ENCODE measurements at places on chromosomes 1 and 21.

DNA sequence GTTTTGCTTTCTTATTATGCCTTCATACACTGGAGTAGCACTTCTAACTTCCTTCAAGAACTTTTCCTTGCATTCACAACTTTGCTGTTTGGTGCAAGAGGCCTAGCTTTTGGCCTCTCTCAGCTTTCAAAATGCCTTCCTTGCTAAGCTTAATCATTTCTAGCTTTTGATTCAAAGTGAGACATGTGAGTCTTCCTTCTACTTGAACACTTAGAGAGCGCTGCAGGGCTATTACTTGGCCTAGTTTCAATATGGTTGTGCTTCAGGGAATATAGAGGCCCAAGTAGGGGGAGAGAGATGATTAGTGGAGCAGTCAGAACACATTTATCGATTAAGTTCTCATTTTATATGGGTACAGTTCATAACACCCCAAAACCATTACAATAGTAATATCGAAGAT is 12.4 kb downstream of the ANGEL2 start:
- no peak for DNase-seq

DNA sequence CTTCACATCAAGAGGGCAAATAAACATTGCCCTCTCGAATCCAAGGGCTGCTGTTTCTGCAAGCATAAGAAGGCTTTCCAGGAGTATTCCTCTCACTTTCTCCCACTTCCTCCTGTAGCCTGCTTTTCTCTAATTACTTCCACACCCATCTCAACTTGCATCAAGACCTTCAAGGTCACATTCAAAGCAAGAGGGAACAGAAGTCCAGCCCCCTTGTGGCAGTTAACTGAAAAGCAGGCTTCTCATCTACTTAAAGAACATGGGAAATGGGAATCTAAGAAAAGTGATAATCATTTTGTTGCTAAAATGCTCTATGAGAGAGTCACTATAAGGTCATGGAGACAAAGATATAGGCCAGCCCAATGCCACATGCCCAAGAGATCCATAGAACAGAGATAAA is 874.4 kb downstream of the KCNT2 start:
- no peak for DNase-seq

GRCh38 chr1:109350182-109350581 is 43.4 kb upstream of the MYBPHL start:
- no peak for DNase-seq

DNA sequence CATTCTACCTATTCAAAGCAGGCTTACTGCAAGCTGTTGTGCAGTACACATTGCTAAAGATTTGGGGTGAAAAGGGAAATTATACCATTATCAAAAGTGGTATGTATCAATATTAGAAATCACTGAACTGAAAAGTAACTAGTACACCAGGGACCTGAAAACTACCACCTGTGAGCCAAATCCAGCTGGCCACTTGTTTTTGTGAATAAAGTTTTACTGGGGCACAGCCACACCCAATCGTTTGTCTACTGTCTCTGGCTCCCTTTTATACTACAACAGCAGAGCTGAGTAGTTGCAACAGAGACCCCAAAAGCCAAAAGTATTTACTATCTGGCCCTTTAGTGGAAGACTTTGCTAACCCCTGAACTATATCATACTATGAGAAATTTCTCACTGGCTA is 13.8 kb upstream of the CR1L start:
- DNase-seq: no peak

DNA sequence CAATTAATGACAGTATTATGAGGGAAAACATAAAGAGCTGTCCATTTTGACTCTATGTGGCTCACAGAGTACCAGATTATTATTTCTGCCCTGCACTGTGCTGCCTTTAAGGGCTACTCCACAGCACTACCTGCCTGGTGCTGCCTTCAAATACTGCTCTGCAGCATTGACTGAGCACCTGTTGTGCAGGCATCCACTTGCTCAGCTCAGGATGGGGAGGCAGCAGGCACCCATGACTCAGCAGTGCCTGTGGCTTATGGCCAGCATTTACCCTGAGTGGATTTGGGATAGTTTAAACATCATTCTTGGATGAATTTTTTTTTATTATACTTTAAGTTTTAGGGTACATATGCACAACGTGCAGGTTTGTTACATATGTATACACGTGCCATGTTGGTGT is 953 bp upstream of the KPRP start:
- no peak for DNase-seq

- no peak for DNase-seq
These were observed 7.2 kb downstream of the GORAB start for GRCh38 chr1:170539154-170539553.

DNA sequence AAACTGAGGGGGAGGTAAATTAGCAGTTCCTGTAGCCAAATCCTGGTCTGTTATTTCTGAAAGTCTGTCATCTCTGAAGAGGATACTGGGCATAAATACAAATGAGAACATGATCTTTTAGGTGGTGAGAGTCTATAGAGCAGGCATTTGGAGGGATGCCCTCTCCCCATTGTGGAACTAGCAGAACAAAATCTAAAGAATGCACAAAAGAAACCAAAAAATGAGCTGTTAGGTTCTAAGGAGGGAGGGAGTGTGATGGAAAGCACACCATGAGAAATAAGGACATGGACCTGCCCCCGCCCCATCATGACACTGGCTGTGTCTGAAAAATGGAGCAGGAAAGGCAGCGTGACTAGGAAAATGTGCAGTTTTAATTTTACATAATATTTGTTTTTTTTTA is 262.0 kb downstream of the KIF26B start:
- no peak for DNase-seq

DNA sequence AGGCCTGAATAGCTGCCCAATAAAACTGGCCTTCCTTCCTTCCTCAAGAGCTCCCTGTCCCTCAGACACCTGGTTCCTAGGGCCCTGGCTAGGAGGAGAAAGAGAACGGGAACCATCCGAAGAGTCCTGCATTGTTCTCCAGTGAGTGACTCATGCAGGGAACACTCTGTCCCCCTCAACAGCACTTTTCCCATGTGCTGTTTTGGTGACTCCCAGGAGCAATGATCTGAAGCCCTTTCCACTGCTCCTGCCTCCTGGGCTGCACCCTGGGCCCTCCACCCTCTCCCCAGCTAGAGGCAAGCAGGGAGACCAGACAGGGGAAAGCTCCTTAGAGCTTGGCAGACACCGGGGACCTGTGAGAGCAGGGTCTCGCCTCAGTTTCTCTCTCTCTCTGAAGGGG is 18.9 kb downstream of the TNNT2 start:
- peak; percentile 23 for DNase-seq

DNA sequence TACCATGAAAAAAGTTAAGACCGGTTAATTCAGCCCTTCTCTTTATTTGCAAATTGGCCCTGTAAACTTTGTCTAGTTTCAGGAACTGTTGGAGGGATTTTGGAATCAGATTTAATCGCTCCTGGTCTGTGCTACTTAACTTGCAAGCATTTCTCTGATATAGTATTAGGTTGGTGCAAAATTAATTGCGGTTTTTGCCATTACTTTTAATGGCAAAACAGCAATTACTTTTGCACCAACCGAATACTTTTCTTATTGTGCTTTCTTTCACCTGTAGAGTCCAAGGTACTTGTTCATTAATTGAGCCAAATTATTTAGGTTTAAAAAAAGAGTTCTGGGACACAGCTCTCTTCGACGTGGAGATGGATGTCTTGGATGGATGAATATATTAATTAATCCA is 92.8 kb upstream of the HNRNPU start:
- DNase-seq: no peak

DNA sequence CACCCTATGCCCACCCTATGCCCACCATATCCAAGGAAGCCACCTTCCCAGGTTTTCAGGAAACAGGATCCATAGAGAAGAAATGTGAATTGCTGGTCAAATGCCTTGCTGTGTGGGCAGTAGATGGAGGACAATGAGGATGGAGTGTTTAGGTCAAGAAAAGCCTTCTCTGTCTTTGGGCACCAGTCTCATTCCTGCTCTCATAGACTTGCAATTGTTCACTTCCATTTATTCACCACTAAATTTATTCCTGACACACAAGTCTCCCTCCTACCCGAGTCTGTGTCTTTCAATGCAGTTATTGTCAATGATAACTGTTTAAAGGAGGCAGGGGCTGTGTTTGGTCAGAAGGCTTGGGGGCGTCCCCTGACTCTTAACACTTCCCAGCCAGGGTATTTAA is 48.0 kb upstream of the ITPKB start:
- DNase-seq: no peak

DNA sequence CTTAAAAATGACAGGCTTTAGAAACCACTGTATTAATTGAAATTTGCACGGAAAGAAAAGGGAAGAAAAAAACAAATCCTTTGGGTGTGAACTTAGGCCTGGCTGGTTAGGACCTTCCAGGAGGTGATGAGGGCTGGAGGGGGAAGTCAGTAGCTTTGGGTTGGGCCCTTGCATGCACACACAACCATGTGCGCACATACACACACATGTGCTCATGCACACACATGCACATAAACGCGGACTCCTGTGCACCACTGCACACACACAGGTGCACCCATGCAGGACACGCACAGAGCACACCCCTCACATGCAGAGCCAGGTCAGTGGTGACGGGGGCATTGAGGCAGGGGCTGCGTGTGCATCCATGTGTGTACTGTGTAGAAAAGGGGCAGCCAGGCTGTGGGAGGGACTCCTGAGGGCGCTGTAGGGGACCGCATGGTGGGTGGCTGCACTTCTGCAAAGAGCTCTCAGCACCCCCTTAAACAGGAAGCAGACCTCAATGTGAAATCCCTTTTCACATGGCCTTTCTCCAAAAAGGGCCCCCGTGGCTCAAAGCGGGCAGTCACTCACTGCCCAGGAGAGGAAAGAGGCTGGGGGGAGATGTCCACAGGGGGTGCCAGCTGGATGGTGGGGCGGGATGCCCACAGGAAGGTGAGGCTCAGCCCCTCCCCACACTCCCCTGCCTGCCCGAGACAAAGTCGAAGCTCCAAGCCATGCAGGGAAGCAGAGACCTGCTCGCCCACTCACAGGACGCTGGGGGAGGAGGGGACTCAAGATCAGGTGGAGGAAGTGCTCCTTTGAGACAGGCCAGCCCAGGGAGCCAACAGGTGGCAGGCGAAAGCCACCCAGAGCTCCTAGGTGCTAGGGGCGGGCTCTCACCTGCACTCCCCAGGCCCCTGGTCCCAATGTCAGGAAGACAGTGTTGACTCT is 95.2 kb downstream of the ITPKB start:
- DNase-seq: no peak

- no peak for DNase-seq
These were observed 70.1 kb upstream of the EDEM3 start for GRCh38 chr1:184824691-184825323.

DNA sequence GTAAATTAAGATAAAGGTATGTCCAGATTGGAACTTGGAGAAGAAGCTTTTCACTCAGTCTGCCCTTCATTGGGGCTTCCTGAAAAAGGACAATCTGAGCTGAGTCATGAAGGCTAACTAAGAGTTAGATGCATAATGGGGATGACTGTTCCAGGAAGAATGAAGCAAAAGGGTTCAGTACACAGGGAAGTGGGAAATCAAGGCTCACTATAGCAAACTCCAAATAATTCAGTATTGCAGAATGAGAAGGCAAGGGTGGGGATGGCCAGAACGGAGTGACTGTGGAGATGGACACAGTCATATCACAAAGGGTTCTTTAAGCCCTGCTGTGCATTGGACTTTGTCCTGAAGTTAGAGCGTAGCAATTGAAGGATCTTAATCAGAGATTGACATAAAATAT is 158.3 kb downstream of the FGGY start:
- peak; percentile 73 for DNase-seq

DNA sequence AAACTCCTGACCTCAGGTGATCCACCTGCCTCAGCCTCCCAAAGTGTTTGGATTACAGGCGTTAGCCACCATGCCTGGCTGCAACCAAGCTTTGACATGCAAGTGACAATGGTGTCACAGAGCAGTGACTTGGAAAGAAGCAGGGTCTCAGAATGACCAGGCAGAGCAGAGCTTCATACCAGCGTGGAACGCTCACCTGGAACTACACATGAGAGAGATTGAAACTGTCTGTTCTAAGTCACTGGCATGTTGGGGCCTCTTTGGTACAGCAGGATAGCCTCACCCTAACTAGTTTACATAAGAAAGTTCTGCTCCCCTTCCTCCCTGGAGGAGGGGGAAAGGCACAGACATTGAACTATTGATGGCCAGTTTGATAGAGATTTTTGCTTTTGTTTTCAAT is 47.5 kb upstream of the ITPKB start:
- no peak for DNase-seq

GRCh38 chr1:243267914-243268653 is 12.2 kb downstream of the SDCCAG8 start:
- peak; percentile 93 for DNase-seq

- DNase-seq: no peak
These were observed 200.0 kb downstream of the TOMM20 start for GRCh38 chr1:234928642-234929041.

GRCh38 chr21:36188937-36189336 is 32.3 kb downstream of the DOP1B start:
- DNase-seq: no peak

GRCh38 chr1:25879675-25880074 is 4.2 kb upstream of the PAQR7 start:
- DNase-seq: no peak

DNA sequence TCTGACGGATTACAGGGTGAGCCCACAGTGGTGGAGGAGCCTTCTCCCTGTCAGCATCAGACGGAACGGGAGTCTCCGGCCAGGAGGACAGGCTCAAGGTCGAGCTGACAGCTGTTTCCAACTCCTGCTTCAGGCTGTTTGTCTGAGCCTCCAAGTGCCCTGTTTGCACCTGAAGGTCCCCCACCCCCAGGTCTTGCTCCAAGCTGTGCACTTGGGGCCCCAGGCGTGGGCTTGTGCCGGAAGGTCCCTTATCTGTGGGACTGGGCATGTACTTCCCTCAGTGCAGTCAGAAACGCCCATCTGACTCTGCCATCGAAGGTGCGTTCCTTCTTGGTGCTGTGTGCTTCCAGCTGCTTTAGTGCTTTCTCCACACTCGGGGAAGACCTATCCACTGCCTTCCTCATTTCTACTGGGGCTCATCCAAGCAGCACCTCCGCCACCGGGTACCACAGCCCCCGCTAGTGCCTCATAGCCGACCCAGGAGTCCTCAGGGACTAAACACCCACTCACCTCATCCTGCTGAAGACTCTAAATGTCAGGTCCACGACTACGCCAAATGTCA is 29.5 kb upstream of the CR2 start:
- DNase-seq: no peak

DNA sequence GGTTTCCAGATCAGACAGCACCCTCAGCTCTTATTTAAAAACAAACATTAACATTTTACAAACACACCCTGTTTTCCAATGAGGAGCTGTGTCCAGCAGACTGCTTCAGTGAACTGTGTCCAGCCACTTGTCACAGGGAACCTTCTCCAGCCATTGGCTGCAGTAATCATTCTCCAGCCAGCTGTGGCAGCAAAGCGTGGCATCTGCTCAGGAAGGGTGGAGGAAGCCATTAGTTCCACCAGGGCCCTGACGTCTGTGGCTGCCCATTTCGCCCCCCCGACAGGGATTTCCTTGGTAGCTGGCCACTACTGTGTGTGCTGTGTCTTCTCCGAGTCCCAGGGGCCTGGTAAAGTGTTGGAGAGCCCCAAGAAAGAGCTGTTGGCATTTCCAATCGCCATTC is 62.9 kb upstream of the SELENON start:
- DNase-seq: no peak

- no peak for DNase-seq
These were observed 135.3 kb downstream of the RUNX1 start for GRCh38 chr21:34913811-34914210.

Data from EL (cell line).